ENCODE measurements at places on chromosomes 3 and 15. TPM values are rescaled to one million over a fixed set of nuclear protein-coding genes. Genes with fewer than 3 reads are reported as not detected.

GRCh38 chr3:161187046-161187445, 34.1 kb upstream of the NMD3 start:
- no peak for DNase-seq

The A4GNT gene
- not detected for polyA plus RNA-seq

The MYZAP gene
- polyA plus RNA-seq: not detected

- DNase-seq: no peak
These were observed 7.4 kb downstream of the ZXDC start for GRCh38 chr3:126468028-126468891.

DNA sequence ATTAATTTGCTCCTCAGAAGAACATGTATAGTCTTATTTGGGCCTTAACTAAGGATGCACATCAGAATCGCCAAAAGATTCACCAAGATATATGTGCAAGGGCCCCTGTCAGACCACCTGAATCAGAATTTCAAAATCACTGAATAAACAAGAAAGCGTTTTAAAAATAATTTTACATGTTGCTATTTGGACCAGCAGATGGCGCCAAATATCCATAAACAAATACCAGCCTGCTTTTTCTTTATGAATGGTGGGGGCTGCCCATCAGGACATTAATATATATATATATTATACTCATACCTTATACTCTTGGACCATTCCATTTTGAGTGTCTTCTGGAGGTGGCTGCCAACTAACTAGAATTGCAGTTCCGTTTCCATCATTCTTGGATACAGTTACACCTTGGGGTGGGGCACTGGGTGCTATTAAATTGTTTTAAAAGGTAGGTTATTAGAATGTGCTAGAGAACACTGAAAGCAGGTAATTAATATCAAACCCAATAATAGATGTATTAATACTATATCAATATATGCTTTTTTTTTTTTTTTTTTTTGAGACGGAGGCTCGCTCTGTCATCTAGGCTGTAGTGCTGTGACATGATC, 1108.3 kb downstream of the ROBO1 start:
- peak; percentile 23 for DNase-seq

DNA sequence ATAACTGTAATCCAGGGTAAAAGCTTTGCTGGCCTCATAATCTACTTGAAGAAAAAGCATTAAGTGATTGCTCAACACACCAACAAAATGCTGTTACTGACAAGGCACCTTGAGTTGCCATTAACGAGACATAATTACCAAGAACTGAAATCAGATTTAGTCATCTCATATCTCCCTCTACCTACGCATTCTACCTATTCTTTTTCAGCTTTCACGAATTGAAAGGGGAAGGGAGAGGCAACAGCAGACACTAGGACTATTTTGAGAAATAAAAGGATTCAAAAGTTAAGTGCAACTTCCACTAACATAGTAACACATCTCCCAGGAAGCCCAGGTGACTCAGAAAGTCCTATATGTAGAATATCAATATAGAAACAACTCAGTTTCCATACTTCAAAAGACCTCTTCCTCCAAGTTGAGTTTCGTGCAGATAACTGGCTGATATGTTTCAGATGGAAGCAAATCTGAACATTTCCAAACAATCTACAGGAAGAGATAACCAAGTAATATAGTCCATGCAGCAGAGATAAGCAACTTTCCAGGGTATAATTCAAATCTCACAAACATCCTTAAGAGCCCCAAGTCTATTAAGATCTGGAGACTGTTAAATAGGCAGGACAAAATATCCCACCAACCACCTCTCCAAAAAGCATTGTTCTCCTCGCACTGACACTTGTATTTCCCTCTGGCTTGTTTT, 1.9 kb downstream of the OSBPL10 start:
- DNase-seq: no peak

The IRAK2 gene
- 8.9 TPM for polyA plus RNA-seq

Measured in AG04450 (cell line).